Neural crest cell (in vitro differentiated cells): ENCODE measurements at places on chromosomes 5 and 9.

GRCh38 chr5:10566543-10567068 is 2.7 kb downstream of the ANKRD33B start:
- no peak for DNase-seq

- DNase-seq, result no peak
These were observed 23.1 kb downstream of the ADRB2 start for GRCh38 chr5:148849461-148849860.

DNA sequence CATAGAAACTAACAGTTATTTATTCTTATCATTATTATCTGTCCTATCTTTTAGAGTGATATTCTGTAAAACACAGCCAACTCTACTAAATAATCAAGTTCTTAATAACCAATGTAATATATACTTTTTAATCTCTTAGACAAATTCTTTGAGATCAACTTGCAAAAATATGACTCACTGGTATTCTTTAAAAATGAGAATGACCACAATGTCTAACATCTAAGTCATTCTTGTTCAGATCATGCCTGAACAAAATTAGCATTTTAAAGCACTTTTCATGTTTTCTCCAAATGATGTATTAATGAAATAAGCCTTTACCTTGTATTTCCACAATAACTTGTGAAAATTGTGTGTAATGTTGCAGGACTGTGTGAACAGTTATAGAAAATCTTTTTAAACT is 356.9 kb upstream of the RGMB start:
- DNase-seq, result no peak

GRCh38 chr9:91253488-91253887 is 108.2 kb downstream of the AUH start:
- DNase-seq, result no peak

- no peak for DNase-seq
These were observed 127.6 kb downstream of the SLF1 start for GRCh38 chr5:94745786-94746730.

DNA sequence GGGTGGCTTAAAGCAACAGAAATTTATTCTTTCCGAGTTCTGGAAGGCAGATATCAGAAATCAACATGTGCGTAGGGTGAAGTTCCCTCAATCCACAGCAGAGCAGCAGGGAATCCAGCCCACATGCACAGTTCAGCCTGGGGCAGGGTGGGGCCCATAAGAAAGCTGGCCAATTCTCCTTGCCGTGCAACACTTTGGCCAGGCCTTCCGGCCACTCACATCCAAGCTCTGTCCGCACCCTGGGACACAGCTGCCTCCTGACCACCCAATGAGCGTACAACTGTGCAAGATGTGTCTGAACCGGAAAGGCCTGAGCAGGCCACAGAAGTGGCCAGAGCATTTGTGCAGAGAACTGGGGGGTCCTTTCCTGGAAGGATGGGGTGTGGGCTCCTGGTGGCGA is 274.9 kb downstream of the GADD45G start:
- no peak for DNase-seq

DNA sequence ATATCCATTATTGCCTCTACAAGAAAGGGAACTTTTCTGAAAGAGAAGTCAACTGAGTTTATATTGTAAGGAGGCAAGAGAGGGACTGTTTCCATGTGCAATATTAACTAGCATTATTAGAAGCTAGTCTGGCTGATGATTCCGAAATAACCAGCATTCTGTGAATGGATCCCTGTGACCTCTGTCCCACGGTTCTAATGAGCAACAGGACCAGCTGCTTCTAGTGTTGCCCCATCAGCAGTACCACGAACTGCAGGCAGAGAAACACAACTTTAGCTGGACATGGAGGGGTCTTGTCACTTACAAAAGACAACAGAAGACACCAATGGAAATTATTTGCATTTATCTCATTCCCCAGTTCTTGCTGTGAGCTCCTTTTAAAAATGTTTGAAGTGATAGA is 95.4 kb downstream of the MUSK start:
- no peak for DNase-seq
